ENCODE measurements at places on chromosomes 7 and 10. TPM values are rescaled to one million over a fixed set of nuclear protein-coding genes. Genes with fewer than 3 reads are reported as not detected.

CPA2 gene
- total RNA-seq: not detected

GCK gene
- total RNA-seq: 2.4 TPM

CHST15 gene
- total RNA-seq: 37.6 TPM

GSTO2 gene
- 0.30 TPM for total RNA-seq

LRRD1 gene
- total RNA-seq: 0.42 TPM

ADAM12 gene
- 10.5 TPM for total RNA-seq

NXPH1 gene
- not detected for total RNA-seq

DNA sequence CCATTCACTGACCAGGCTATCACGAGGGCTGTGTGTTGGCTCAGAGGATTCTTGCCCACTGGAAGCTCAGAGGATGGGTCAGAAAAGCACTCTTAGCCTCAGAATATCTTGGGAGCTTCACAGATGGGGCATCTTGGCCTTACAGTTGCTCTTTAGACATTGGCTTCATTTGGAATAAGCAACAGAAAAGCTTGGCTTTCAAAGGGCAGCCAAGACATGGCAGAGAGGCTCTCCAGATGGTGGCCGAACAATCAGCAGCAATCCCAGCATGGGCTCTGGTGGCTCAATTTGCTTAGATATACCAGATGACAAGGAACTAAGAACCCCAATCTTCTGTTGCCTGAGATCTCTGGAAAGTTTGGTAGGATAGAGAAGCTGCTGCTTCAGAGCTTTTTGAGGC lies 446.2 kb downstream of the ADRA2A start:
- H3K4me3 ChIP-seq: no peak overlapping the region
- H3K4me1 ChIP-seq: no peaks in the 10 kb centered on the region
- no peak for DNase-seq
- H3K27me3 ChIP-seq: no peaks in the 10 kb centered on the region
- H3K27ac ChIP-seq: no peak overlapping the region

DNA sequence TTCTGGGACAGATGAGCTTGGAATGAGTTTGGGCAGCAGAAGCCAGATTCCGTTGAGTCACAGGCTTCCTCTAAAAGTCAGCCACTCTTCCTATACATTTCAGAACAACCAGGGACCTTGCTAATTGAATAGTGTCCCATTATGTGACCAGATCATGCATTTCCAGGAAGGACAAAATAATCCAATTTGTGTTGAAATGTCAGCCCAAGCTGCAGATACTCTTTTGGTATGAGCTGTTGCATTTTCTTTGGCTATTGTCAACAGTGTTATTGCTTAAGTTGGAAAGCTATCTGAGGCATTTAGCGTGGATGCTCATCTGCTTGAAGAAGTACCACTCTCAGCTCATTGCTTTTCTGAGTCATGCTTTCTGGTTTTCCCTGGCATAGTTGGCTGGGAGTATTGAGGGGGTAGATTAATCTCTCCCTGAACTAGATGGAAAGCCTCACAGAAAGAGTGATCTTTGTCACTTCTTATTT lies 223.7 kb upstream of the HABP2 start:
- no peak overlapping the region for H3K4me3 ChIP-seq
- H3K36me3 ChIP-seq: no peaks in the 10 kb centered on the region
- H3K27ac ChIP-seq: no peak overlapping the region
- H3K4me1 ChIP-seq: peaks cover 8% of the 10 kb centered on the region

- peaks cover under 1% of the 10 kb centered on the region for H3K4me1 ChIP-seq
- no peaks in the 10 kb centered on the region for H3K27me3 ChIP-seq
- no peak overlapping the region for H3K27ac ChIP-seq
- H3K4me3 ChIP-seq: no peak overlapping the region
- H3K36me3 ChIP-seq: no peaks in the 10 kb centered on the region
- no peak for DNase-seq
These were observed 20.3 kb upstream of the GJC3 start for GRCh38 chr7:99949645-99950228.

- H3K27ac ChIP-seq: no peak overlapping the region
- no peak overlapping the region for H3K4me3 ChIP-seq
- no peaks in the 10 kb centered on the region for H3K4me1 ChIP-seq
- H3K36me3 ChIP-seq: no peaks in the 10 kb centered on the region
These were observed 400.4 kb upstream of the SEMA3A start for GRCh38 chr7:84595026-84595425.

DNA sequence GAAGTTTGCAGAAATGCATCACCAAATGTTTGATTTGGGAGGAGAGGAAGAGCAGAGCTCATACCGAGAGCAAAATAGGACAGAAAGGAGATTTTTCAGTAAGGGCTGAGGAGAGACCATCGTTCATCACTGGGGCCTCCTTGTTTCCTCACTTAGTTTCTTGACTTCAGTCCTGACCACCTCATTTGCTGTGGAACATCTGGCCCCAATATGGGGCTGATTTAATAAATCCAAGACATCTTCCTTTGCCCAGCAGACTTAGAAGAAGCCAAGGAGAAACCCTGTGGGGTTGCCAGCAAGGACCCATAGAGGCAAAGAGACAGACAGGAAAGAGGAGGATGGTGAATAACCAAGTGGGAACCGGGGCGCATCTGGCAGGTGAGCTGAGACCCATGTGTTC lies 60.4 kb downstream of the CHST3 start:
- H3K4me3 ChIP-seq: no peak overlapping the region
- no peaks in the 10 kb centered on the region for H3K27me3 ChIP-seq
- no peak overlapping the region for H3K27ac ChIP-seq
- H3K36me3 ChIP-seq: no peaks in the 10 kb centered on the region
- no peak for DNase-seq

- H3K27me3 ChIP-seq: no peaks in the 10 kb centered on the region
- no peak for DNase-seq
- H3K27ac ChIP-seq: no peak overlapping the region
- peak overlapping the region; percentile 93 for H3K4me3 ChIP-seq
- H3K36me3 ChIP-seq: peaks cover 45% of the 10 kb centered on the region
- peaks cover 9% of the 10 kb centered on the region for H3K4me1 ChIP-seq
These were observed 852 bp upstream of the PRKAR1B start for GRCh38 chr7:727806-728460.

DNA sequence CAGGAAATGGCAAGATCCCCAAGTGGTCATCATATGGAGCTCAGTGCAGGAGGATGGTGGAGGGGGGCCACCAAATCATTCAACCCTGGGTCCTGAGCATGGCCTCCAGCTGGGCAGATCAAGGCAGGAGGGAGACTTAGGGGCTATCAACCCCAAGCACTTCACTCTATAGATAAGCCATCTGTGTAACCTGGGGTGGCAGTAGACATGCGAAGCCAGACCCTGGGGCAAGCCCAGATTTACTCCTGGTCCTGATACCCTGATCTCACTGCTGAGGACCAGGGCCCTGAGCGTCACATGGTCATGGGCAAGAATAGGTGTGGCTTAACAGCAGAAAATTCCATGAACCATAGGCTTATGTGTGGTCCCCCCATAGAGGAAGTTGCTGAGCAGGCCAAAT lies 173.0 kb upstream of the ADCY1 start:
- H3K4me1 ChIP-seq: no peaks in the 10 kb centered on the region
- DNase-seq: no peak
- no peaks in the 10 kb centered on the region for H3K36me3 ChIP-seq
- no peaks in the 10 kb centered on the region for H3K27me3 ChIP-seq
- no peak overlapping the region for H3K27ac ChIP-seq

DNA sequence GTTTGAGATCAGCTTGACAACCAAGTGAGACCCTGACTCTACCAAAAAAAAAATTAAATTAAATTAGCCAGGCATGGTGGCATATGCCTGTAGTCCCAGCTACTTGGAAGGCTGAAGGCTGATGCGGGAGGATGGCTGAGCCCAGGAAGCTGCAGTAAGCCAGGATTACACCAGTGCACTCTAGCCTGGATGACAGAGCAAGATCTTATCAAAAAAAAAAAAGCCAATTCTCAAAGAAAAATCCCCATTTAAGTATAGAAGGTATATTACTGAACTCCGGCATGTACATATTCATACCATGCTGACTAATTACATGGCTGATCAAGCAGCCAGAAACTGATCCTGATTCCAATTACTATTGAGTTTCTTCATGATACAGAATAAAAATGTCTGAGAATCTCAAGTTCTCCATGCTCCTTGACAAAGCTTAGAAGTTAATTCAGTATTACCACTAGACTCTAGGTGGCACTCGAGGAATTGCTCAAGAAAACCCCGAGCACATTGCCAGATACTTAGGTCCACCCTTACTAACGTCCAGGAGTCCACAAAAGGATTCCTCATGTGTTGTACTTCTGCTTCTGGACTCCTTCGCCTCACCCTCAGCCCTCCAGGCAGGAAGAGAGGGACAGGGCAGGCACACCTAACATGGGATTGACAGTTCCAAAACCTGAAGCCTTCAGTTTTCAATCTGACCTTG lies 148.9 kb downstream of the PARD3 start:
- no peak overlapping the region for H3K27ac ChIP-seq
- H3K4me3 ChIP-seq: no peak overlapping the region
- H3K36me3 ChIP-seq: no peaks in the 10 kb centered on the region
- no peak for DNase-seq
- no peaks in the 10 kb centered on the region for H3K27me3 ChIP-seq

- no peak overlapping the region for H3K27ac ChIP-seq
- no peaks in the 10 kb centered on the region for H3K36me3 ChIP-seq
- no peak for DNase-seq
- H3K4me3 ChIP-seq: no peak overlapping the region
- no peaks in the 10 kb centered on the region for H3K4me1 ChIP-seq
- no peaks in the 10 kb centered on the region for H3K27me3 ChIP-seq
These were observed 1.5 kb downstream of the UMAD1 start for GRCh38 chr7:7642081-7642480.

DNA sequence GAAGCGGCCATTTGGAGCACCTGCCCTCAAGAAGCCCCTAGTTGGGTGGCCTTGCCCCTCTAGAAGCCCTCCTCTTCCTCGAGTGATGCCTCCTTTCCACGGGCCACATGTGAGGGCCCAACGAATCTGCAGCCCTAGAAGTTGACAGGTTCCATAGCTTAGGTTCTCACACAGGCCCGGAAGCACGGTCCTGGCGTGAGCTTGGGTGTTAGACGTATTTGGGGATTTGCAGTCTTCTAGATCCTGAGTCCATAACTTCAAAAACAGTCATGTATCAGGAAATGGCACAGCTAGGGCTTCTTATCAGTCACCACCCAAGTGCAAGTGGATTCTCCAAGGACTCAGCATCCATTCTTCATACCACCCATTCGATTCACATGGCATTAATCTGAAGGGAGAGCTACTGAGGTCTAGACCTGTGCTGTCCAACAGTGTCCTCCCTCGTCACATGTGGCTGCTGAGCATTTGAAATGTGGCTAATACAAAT lies 477 bp upstream of the FBXW4 start:
- no peaks in the 10 kb centered on the region for H3K36me3 ChIP-seq
- no peaks in the 10 kb centered on the region for H3K27me3 ChIP-seq
- H3K27ac ChIP-seq: peak overlapping the region; percentile 84
- peak overlapping the region; percentile 97 for H3K4me3 ChIP-seq
- no peak for DNase-seq

DNA sequence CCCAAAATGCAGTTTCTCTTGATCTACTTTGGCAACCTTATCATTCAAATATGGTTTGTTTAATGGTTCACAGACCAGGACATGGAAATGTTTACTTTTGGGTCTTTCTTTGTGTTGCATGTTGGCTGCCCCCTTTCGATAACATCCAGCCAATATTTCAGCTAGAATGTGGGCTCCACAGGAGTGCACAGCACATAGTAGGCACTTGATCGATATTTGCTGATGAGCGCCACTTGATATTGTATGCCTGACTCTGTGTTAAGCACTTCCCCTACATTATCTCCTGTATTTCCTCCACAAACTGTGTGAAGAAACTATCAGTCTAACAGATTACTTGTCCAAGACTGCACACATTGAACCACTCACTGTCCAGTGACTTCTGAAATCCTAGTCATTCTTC lies 60.2 kb downstream of the SMURF1 start:
- no peak overlapping the region for H3K4me3 ChIP-seq
- no peaks in the 10 kb centered on the region for H3K36me3 ChIP-seq
- H3K27me3 ChIP-seq: no peaks in the 10 kb centered on the region
- peaks cover 50% of the 10 kb centered on the region for H3K4me1 ChIP-seq
- no peak overlapping the region for H3K27ac ChIP-seq

GRCh38 chr7:23710000-23710399 lies at the start of gene STK31:
Gene STK31, plus strand, starts transcription at chr7:23710219. Its CDS starts 67 bp downstream, at chr7:23710286.
- no peaks in the 10 kb centered on the region for H3K4me1 ChIP-seq
- no peak within 1 kb of the TSS for H3K4me3 ChIP-seq
- no peak within 1 kb of the TSS for H3K27ac ChIP-seq
- H3K36me3 ChIP-seq: no peaks in the 10 kb centered on the region

DNA sequence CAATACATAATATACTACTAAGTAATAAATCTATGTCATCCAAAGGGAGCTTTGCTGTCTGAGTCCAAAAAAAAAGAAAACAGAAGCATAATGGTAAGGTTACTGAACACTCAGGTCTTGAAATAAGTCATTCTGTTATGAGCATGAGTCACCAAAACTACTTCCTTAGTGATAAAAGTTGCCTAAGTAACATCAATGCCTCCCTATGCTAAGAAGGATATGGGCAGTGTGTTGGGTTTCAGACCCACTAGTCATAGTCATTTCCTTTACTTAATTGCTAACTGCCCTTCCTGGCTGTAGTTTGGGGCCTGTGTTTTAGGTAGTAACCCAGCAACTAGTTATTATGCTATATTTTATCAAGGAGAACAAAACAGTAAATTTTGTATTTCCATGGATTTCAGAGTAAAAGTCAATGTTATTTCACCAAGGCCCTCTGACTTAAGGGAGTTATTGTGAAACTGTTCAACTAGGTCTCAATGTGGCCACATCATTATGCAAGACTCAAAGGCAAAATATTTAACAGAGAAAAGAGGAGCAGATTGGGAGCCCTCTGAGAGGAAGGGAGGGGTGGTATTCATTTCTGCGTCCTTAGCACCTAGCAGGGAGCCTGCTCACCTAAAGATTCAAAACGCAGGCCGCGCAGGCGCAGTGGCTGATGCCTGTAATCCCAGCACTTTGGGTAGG lies 11.7 kb upstream of the VIM start:
- no peaks in the 10 kb centered on the region for H3K27me3 ChIP-seq
- peaks cover 66% of the 10 kb centered on the region for H3K4me1 ChIP-seq
- H3K4me3 ChIP-seq: no peak overlapping the region
- peak overlapping the region; percentile 68 for H3K27ac ChIP-seq

- DNase-seq: no peak
- H3K4me1 ChIP-seq: no peaks in the 10 kb centered on the region
- H3K36me3 ChIP-seq: no peaks in the 10 kb centered on the region
- no peak overlapping the region for H3K4me3 ChIP-seq
- no peaks in the 10 kb centered on the region for H3K27me3 ChIP-seq
These were observed 7.1 kb downstream of the CCDC201 start for GRCh38 chr7:45865594-45866410.

- no peak overlapping the region for H3K27ac ChIP-seq
- DNase-seq: no peak
- no peaks in the 10 kb centered on the region for H3K4me1 ChIP-seq
- no peaks in the 10 kb centered on the region for H3K27me3 ChIP-seq
- no peaks in the 10 kb centered on the region for H3K36me3 ChIP-seq
- no peak overlapping the region for H3K4me3 ChIP-seq
These were observed 51.2 kb downstream of the SP8 start for GRCh38 chr7:20735346-20736065.

GRCh38 chr7:26399736-26400135 lies 108.1 kb downstream of the SNX10 start:
- DNase-seq: no peak
- H3K27ac ChIP-seq: no peak overlapping the region
- no peaks in the 10 kb centered on the region for H3K36me3 ChIP-seq

GRCh38 chr10:31694126-31694685 lies 234.4 kb downstream of the ARHGAP12 start:
- no peaks in the 10 kb centered on the region for H3K27me3 ChIP-seq
- no peak overlapping the region for H3K4me3 ChIP-seq
- no peak overlapping the region for H3K27ac ChIP-seq
- H3K4me1 ChIP-seq: peaks cover 20% of the 10 kb centered on the region
- no peaks in the 10 kb centered on the region for H3K36me3 ChIP-seq
